Activated CD4-positive, alpha-beta T cell treated with anti-CD3 and anti-CD28 coated beads, Interleukin-2, amount 50 U/mL, for 24 hours (primary cell): ENCODE measurements at places on chromosomes 11 and 22.

DNA sequence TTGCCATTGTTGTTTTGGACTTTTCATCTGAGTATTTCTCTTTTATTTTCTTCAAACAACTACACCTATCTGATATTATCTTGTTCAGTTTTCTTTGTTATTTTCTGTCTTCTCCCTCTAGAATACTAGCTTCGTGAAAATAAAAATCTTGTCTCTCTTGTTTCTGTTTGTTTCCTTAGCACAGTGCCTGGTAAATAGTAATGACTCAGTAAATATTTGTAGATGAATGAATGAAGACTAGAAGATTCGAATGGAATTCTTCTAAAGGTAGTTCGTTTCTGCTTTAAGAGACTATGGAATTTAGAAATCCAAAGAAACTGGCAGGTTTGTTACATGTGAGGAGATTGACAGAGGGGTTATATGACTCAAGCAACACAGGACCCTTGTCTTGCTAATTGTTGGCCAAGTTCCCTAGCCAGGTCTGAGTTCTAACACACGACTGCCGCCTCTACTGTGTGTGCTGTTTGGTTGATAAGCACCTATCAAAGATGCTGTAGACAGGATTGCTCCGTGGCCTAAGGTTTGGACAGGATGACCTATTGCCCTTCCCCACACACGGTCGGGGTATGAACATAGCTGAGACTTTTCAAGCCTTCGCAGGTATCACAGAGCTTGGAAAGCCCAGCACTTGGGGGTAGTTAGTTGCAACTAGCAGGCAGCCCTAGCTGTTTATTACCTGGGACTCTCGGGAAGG lies 831 bp upstream of the TMEM135 start:
- peak; percentile 1 for DNase-seq

DNA sequence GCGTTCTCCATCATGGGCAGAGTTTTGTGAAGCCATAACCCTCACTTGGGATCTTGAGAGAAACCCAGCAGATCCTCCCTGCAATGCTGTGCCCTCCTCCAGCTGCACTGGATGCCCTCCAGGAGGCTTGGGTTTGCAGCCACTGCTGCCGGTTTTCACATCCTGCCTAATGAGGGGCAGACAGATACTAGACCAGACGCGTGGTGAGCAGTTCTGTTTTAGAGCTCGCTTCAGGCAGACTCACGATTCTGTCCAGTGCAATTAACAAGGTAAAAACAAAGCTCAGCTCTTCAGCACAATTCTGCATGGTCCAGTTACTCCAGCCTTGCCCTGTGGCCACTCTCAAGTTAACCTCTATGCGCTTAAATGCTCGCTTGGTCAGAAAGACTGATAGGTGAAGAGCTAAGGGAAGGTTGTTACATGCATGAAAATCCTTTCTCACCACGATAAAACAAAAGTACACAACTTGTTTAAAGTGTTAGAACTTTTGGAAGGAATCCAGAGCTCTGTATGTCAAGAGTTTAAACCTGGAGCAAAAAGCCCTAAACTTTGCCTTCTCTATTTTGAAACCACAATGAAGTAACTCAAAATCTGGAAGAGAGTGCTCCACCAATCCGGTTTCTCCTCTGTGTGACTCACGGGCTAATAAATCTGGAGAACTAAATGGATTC lies 292.3 kb upstream of the FAT3 start:
- DNase-seq, result no peak

DNA sequence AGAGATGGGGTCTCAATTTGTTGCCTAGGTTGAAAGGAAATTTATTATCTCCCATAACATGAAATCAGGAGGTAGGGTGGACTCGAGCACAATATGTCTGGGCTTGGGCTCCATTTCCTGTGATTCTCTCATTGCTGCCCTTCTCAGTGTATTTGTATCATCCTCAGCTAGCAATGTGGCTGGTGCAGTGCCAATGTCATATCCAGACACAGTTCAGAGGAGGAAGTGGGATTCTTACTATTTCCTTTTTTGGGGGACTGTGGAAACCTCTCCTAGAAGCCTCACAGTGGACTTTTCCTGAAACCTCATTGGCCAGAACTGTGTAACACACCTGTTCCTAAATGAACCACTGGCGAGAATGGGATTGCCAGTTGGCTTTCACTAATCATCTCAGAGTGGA lies 21.0 kb upstream of the SWAP70 start:
- DNase-seq, result no peak

GRCh38 chr11:116033931-116034553 lies 529.8 kb upstream of the CADM1 start:
- DNase-seq, result no peak

DNA sequence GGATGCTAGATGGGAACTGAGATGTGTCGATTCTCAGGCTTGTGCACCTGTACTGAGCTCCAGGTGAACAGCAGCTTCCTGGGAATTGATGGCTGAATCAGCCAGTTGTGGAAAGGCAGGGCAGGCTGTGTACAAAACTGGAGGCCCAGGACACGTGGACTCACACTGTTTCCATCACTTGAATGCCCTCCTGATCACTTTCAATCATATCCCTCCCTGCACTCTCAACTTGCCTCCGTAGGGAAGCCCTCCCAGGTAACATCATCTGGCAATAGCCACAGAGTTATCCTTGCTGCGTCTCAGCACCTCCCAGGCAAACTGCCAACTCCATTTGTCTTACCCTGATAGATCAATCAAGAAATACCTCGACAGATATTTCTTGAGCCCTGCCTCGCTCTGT lies 10.1 kb downstream of the FAM83F start:
- no peak for DNase-seq
